ENCODE measurements at places on chromosomes 16 and 17.

DNA sequence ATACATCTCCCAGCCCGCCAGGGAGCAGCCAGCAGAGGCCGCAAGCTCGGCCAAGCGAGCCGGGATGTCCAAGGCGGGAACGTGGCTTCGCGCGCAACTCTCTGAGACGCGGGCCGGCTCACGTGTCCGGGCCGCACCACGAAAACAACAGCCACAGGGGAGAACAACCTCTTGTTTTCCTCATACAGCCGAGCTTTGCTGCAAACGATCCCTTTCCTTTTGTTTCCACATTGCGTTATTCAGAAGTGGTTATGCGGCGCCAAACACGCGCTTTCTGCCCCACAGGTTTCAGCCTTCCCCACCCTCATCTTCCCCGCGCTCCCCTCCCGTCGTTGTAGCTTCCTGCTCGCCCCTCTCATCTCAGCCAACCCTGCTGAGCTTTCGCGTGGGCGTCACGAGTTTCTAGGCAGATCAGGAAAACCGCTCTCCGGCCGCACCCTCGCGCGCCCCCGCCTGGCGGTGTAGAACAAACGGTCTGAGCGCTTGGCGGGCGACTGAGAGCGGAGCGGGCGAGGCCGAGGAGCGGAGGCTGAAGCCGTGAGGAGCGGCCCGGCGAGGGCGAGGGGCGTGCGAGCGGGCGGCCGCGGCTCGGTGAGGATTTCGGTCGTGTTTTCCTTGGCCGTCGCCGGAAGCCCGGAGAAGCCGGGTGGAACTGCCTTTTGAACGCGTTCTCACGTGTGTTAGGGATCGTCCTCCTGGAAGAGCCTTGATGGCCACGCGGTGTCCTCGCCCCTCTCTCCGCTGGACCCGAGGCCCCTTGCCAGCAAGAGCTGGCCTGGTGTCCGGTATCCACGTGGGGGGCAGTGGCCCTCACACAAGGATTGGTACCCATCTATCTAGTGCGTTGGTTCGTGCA lies 6.6 kb upstream of the SMARCD2 start:
- DNase-seq, result peak; percentile 60

- no peak for DNase-seq
These were observed 25.3 kb downstream of the TRPV3 start for GRCh38 chr17:3532106-3532858.

DNA sequence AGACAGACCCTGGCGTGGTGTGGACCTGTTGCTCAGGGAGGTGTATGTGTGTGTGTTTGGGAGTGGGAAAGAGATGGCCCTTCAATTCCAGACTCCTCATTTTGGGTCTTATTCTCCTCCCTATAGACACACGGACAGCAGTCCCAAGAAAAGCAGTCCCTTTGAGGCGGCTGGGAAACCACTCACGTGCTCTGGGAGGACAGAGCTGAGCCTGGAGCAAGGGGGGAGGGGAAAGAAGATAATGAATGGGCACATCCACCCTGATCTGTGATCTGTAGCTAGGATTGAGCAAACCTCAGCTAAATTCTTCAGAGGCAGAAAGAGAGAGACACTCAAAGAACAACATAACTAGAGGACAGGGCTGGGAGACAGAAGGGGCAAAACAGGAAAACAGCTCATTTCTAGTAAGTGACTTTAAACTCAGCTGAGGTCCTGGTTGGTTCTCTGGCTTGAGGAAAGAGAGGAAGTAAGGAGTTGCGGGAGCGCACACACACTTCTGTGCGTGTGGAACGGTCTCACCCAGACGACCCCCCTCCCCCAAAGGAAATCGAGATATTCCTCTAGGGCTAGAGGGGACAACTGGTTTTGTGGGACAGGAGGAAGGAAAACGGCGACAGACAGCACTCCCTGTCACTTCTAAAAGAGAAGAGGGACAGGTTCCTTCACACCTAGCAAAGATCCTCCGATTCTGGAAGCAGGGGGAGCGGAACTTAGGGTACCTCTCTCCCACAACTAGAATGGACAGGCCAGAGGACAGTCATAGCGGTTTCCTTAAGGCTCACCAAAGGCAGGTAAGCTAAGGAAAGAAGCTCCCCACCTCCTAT lies 658 bp downstream of the RAB5C start:
- DNase-seq, result no peak

DNA sequence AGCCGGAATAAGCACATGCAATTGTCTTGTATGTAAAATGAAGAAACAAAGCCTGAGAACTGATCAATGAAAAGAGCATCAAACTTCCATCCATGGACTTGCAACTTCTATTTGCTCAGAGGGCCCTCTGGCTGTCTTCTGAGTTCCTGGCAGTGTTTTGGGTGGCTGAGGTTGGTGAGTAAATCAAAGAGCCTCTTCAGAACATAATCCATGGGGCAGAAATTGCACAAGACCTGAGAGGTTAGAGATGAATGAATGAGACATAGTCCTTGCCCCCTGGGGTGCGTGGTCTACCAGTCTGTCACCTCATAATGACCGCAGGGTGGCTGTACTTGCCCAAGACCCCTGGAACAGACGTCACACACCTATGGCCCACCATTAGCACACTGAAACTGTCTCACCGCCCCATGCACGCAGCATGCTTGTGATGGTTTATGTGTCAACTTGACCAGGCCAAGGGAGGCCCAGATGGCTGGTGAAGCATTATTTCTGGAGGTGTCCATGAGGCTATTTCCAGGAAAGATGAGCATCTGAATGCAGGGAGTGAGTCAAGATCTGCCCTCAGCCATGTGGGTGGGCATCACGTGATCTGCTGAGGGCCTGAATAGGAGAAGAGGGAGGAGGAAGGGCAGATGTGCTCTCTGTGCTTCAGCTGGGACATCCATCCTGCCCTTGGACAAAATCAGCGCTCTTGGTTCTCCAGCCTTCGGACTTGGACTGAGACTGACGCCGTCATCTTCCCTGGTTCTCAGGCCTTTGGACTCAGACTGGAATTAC lies 8.3 kb downstream of the PIK3R6 start:
- DNase-seq, result no peak

- no peak for DNase-seq
These were observed 61.4 kb downstream of the CREBBP start for GRCh38 chr16:3819175-3819527.

- no peak for DNase-seq
These were observed 32.9 kb upstream of the IL17C start for GRCh38 chr16:88605186-88606147.

Measured in Panc1 (cell line).